ENCODE measurements at places on chromosomes 1 and 21.

DNA sequence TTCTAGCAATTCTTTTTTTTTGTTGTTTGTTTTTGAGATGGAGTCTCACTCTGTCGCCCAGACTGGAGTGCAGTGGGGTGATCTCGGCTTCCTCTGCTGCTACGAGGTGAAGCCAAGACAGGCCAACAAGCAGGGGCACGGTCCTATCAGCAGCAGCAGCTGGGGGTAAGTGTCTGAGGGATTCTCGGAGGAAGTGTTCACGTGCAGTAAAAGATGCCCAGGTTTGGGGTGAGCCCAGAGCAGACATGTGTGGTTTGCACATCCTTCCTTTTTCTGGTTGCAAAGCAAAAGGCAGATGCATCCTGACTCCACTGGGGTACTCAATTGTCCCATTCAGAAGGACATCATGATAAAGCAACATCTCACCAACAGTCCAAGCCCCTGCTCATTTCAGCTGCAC lies 27.7 kb downstream of the PIGP start:
- no peak for DNase-seq

- DNase-seq: no peak
Measured at GRCh38 chr21:45010860-45011259, 63.5 kb upstream of the ADARB1 start.

GRCh38 chr1:198669023-198669698 lies 30.3 kb downstream of the PTPRC start:
- DNase-seq: no peak

DNA sequence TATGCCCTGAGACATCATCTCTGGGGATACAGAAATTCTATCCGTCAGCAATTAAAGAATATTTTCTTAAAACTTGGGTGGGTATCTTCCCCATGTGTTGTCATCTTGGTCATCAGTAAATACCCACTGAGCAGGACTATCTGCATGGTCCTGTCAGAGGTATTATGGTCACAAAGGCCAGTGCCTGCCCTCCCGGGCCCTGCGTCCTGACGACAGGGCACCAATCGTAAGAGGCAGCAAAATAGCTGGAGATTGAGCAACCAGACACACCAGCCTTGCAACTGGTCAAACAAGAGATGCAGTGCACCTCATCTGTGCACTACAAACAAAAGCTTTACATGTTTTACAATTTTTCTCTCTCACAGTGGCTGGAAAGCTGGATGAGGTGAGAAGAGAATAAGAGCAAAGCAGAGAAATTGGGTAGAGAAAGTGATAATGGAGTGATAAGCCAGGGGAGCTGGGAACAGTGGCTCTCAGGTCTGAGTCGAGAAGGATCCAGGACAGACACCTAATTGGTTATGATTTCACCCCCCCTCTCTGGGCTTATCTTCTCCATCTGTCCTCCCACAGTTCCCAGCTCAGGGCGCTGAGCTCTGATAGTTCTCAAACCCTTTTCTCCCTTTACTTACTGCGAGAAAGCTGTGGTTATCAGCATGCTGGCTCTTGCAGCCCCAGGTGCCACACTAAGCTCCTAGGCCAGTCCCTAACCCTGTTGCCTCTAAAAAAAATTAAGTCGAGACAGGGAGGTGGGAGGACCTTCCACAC lies 8.8 kb upstream of the SRP9 start:
- DNase-seq: no peak

DNA sequence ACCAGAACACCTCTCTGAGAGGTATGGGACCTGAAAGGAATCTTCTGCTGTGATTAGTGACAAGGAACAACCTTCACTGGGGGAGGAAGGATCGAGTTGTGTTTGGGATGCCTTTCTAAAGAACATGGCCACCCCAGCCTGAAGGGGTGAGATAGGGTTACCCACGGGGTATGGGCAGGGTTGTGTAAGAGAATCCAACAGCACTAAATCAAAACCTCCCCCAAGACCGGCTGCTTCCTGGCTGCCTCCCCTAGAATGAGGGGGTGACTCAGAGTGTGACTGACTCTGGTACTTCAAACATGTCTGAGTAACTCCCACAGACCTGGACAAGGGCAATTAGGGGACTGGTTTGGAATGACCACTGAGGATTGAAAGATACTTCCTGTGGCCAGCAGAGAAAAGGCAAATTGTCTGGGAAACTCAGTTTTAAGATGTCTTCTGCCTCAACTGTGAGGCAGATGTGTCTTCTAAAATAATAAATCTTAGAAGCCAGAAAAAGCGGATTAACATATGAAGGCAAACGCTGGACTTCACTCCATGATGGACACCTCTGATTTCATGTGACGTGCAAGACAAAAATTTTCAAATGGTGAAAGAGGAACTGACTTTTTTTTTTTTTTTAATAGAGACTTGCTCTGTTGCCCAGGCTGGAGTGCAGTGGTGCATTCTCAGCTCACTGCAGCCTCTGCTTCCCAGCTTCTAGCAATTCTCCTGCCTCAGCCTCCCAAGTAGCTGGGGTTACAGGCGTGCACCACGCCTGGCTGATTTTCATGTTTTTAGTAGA lies 6.7 kb upstream of the PTPN14 start:
- DNase-seq: no peak

GRCh38 chr1:35854989-35855700 lies 27.9 kb upstream of the AGO1 start:
- no peak for DNase-seq

DNA sequence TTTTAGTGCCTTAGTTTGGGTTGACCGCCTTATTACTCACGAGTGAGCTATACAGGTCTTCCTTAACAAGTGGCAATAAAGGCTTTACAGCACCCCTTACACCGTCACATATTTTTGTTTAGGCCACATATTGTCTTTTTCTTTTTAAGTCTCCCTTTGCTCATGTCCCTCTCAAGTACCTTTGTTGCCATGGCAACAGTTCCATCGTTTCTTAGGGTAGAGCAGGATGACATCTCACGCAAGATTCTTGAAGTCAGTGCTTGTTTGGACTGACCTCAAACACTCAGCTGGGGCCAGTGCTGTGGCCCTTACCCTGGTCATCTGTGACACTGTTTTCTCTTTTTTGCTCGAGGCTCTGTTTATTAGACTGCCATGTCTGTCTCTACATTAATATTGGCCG lies 69.8 kb downstream of the PBX1 start:
- no peak for DNase-seq

DNA sequence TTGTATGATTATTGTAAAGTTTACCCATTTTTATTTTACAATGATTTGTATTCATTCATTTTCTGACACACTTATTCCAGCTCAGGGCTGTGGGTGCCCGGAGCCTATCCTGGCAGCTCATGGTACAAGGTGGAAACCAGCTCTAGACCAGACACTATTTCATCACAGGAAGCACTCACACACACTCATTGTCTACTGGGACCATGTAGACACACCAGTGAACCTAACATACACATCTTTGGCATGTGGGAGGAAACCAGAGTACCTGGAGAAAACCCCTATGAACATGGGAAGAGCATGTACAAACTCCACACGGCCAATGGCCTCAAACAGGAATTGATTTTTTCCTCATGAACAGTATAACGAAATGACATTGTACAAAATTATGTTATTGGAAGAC lies 2.4 kb downstream of the DTL start:
- no peak for DNase-seq

DNA sequence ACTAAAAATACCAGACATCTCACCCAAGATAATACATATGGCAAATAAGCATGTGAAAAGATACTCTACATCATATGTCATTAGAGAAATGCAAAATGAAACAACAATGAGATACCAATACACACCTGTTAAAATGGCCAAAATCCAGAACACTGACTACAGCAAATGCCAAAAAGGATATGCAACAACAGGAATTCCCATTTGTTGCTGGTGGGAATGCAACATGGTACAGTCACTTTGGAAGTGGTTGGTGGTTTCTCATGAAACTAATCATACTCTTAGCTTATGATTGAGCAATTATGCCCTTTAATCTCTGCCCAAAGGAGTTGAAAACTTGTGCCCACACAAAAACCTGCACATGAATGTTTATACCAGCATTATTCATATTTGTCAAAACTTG lies 6.4 kb upstream of the RGS2 start:
- DNase-seq: no peak

DNA sequence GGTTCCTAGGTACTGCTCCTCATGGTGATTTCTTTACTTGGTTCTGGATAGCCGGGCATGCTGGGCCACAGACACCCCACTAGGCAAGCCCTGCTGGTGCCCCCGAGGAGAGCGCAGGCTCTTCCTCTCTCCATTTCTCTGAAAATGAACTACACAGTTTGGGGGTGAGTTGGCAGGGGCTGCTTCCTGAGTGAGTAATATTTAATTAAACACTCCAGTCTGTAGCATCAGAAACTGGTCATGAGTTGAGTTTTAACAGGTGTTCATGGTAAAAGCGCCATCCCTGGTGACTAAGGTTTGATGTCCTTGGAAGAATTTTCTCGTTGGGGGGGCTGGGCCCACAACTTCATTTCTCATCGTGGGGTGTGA lies 1.7 kb downstream of the SPSB1 start:
- no peak for DNase-seq

- no peak for DNase-seq
Measured at GRCh38 chr1:109817881-109818270, 54.2 kb upstream of the EPS8L3 start.

- DNase-seq: no peak
Measured at GRCh38 chr1:204013052-204013451, 59.9 kb upstream of the SOX13 start.

DNA sequence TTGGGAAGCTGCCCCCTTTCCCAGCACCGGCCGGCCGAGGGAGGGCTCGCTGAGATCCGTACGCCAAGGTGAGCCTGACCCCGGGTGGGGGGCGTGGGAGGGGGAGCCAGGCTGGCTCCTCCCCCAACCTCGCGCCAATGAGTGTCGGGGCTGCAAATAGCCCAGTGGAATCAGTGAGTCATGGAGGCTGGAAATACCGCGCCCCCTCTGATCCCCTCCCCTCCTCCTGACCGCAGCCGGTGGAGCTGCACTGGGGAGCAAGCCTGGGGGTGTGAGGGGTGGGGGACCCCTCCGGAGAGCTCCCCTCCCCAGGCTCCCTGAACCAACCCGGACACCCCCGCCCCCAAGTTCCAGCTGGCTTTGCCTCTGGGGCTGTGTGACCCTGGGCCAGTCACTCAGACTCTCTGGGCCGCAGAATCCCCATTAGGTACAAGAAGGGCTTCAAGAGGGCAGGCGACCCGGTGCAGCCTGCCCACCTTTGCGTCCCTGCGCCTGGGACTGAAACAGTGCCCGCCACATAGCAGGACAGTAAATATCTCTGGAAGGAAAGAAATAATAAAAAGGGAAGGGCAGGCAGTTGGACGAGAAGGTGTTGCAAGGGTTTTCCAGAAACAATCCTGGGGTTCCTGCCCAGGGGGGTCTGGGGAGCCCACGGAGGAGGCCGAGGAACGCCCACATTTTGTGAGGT lies 4.5 kb downstream of the HSPB7 start:
- peak; percentile 38 for DNase-seq

DNA sequence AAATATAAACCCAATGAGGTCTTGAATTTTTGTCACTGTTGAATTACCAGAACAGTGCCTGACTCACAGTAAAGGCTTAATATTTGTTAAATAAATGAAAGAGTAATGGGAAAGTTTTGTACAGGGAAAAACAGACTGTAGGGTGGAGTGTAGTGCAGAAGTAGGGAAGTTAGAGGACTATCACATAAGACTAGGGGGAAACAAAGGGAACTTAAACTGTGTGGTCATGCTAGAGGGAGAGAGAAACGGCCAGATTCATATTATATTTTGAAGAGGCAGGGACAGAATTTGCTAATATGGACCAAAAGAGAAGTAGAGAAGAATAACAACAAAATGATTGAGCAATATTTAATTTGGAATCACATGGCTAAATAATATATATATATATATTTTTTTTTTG lies 14.8 kb downstream of the CTSK start:
- DNase-seq: no peak

DNA sequence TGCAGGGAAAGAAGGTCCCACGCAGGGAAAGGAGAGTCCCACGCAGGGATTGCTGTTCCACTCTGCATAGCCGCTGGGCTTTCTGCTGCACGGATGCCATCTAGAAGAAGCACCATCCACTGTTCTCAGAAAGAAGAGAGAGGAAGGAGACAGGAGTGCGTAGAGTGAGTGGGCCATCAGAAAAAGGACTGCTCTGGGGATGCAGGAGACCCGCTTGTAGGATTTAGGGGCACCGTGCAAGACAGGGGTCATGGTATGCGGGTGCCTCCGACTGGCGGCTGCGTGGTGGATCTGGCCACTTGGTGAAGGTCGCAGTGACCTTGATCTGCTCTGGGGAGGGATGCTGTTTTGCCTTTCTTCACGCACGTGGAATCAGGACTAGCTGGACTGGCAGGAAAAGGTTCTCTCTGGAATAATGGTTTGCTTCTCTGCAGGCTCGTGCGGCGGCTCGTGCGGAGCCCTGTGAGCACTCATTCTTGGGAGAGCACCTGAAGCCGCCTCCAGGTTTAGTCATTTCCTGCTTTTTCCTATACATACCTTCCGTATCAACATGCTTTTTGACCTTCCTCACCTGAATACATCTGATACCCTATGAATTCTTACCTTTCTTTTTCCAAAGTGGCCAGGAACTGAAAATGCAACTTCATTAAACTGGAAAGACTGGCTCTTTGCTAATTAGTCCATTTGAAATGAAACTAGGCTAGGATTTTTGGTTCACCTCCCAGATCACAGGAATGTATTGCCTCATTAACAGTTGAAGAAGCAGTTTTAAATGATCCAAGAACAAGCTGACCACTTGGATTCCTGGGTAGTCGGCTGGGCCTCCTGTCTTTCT lies 181.6 kb downstream of the KIF26B start:
- no peak for DNase-seq

DNA sequence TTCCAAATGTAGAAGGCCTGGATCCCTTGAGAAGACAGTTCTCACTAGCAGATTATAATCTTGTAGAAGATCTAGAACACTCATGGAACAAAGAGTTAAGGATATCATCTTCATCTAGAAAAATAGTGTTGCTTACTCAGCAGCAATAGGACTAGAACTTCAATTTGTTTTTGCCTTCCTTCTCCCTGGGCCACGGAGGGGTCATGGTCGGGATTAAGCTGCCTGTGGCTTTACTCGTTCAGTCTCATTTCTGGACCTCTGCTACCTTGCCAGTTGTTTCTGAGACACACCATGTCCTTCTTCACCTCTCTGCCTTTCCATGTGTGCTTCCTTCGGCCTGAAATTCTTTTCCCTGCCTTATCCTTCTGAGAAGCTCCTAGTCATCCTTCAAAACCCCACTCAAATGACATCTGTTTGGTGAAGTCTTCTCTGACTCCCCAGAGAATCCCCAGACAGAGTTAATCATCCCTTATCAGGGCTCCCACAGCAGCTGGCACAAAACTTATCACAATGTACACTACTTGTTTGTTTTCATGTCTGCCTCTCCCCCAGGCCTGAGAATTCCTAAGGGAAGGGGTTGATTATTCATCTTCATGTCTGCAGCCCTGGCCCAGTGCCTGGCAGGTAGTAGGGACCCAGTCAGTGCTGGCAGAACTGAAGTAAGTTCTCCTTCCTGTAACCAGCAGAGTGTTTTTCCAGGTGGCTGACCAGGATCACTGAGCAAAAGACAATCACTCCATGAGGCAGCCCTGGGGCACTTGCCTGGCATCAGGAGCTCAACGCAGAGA lies 15.5 kb upstream of the SNX27 start:
- no peak for DNase-seq

DNA sequence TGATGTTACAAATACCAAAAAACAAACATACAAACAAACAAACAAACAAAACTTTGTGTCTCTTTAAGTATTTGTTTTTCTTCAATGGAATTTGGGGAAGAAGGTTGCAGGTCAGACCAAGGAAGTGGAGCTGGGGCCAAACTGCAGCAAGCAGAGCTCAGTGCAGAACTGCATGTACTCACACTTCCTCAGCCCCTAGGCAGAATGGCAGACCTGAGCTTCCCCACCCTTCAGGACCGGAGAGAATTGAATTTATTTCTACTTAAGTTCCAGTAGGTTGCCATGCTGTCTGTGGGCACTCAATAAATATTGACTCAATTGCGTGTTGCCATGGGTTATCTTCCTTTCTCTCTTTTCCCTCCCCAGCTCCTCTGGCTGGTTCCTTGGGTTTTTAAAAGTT lies 173.6 kb downstream of the PTGER3 start:
- no peak for DNase-seq
